Uterine smooth muscle cell (primary cell): ENCODE measurements at places on chromosomes 7 and 10. TPM values are rescaled to one million over a fixed set of nuclear protein-coding genes. Genes with fewer than 3 reads are reported as not detected.

NMT2 gene
- 35.2 and 39.0 TPM in 2 replicates for total RNA-seq

PCGF6 gene
- total RNA-seq: 12.0 and 21.0 TPM in 2 replicates

FGFBP3 gene
- 0.66 and 0.75 TPM in 2 replicates for total RNA-seq

FASTK gene
- 78.5 and 88.9 TPM in 2 replicates for total RNA-seq

ASAH2B gene
- total RNA-seq: 4.5 and 6.2 TPM in 2 replicates
